ENCODE measurements at places on chromosomes 5 and 9. TPM values are rescaled to one million over a fixed set of nuclear protein-coding genes. Genes with fewer than 3 reads are reported as not detected.

DNA sequence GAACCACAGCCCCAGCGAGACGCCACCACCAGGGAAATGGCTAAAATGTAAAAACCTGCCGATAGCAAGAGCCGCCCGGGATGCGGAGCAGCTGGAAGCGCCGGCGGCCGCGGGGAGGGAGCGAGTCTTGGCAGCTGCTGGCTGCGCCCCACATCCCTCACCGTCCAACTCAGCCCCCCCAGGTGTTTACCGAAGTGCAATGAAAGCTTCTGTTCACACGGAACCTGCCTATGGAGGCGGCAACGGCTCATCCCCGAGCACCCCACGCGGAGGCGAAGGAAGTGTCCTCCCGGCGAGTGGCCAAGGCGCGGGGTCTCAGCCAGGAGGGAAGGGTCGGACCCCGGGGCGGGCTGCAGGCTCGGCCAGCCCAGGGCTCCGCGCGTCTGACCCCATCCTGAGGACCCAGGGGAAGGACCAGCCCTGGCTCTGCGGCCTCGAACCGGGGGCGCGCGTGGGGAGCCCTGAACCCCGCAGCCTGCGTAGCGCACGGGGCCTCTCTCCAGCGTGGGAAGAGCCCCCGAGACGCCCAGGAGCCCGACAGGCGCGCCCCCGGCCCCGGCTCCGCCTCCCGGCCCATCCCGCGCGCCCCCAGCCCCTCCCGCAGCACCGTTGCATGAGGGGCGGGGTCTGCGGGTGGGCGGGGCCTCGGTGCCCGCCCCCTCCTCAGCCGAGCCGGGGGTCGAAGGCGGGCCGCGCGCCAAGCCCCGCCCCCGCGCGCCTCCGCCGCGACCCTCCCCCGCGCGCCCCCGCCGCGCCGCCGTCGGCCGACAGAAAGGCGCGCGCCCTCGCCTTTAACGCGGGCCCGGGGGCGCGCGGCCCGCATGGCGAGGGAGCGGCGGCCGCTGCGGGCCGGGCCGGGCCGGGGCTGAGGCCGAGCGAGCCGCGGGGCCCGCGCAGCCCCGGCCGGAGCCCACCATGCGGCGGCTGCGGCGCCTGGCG lies at the start of gene DIPK1B:
DIPK1B (plus strand) TSS at position 822 of the 939 bp plus-strand sequence; CDS start at position 916, 94 bp downstream.
- peaks cover 6% of the 10 kb centered on the region for H3K4me1 ChIP-seq
- H3K4me3 ChIP-seq: peak within 1 kb of the TSS; percentile 47
- no peak for DNase-seq
- H3K27ac ChIP-seq: no peak within 1 kb of the TSS
- H3K36me3 ChIP-seq: no peaks in the 10 kb centered on the region

GRCh38 chr5:153972240-153972639 lies 66.5 kb downstream of the FAM114A2 start:
- H3K36me3 ChIP-seq: no peaks in the 10 kb centered on the region
- H3K4me3 ChIP-seq: no peak overlapping the region
- no peaks in the 10 kb centered on the region for H3K4me1 ChIP-seq
- H3K27ac ChIP-seq: no peak overlapping the region

DNA sequence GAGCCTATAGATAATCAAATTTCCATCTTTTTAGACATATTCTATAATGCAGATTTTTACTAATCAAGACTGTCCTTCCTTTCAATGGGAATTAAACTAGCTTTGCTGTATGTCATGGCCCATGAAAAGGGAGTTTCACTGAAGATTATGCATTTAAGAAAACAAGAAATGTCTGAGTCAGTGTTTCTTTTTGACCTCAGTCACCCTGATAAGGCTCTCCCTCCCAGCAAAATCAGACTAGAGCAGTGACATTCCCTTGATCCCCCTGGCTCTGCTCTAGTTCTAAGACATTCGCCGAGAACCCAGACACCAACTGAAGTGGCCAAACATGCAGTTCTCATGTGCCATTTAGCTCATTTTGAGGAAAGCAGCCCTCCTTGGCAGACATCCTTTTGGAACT lies 442.0 kb downstream of the ACTL7B start:
- H3K4me3 ChIP-seq: no peak overlapping the region
- H3K36me3 ChIP-seq: no peaks in the 10 kb centered on the region
- DNase-seq: no peak

DNA sequence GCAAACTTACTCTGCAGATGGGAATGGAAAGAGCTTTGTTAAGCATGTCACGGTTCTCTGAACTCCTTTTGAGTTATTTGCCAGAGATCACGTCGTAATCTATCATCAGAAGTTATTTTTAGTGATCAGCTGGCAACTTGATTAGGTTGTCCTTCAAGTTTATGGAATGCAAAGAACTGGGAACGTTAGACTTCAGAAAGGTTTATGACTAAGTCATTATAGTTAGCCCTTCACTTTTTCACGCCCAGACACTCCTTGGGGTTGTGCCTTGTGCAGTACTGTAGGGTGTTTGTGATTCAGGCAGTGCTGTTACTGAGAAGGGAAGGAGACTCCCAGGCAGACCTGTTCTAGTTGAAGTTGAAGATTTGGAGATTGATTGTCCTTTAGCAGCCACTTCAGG lies 26.8 kb upstream of the PHF2 start:
- peaks cover 11% of the 10 kb centered on the region for H3K36me3 ChIP-seq
- no peak for DNase-seq
- no peak overlapping the region for H3K4me3 ChIP-seq
- H3K4me1 ChIP-seq: no peaks in the 10 kb centered on the region

- H3K27me3 ChIP-seq: no peaks in the 10 kb centered on the region
- no peak for DNase-seq
- H3K27ac ChIP-seq: peak overlapping the region; percentile 94
- peaks cover 70% of the 10 kb centered on the region for H3K4me1 ChIP-seq
- H3K4me3 ChIP-seq: peak overlapping the region; percentile 21
Measured at GRCh38 chr5:1096838-1097237, 15.0 kb downstream of the SLC12A7 start.

DNA sequence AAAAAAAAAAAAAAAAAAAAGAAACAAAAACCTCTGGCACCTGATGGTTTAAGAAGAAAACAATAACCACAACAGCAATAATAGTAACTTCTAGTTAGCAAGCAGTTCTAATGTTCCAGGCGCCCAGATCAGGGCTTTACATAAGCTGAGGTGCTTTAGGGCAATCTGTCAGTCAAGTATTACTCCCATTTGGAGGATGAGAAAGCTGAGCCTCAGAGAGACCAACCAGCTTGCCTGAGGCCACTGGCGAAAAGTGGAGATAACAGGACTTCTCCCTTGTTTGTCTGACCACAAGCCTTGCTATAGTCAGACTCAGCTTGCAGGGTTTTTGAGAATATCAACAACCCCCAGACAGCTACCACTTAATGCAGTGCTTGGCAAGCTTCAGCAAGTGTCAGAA lies 83.5 kb upstream of the BOD1 start:
- no peaks in the 10 kb centered on the region for H3K36me3 ChIP-seq
- H3K4me1 ChIP-seq: no peaks in the 10 kb centered on the region
- H3K27me3 ChIP-seq: no peaks in the 10 kb centered on the region
- DNase-seq: no peak
- H3K4me3 ChIP-seq: no peak overlapping the region

GRCh38 chr9:107108342-107109130 lies 174.5 kb upstream of the RAD23B start:
- H3K4me1 ChIP-seq: no peaks in the 10 kb centered on the region
- H3K27me3 ChIP-seq: no peaks in the 10 kb centered on the region
- H3K4me3 ChIP-seq: no peak overlapping the region

DNA sequence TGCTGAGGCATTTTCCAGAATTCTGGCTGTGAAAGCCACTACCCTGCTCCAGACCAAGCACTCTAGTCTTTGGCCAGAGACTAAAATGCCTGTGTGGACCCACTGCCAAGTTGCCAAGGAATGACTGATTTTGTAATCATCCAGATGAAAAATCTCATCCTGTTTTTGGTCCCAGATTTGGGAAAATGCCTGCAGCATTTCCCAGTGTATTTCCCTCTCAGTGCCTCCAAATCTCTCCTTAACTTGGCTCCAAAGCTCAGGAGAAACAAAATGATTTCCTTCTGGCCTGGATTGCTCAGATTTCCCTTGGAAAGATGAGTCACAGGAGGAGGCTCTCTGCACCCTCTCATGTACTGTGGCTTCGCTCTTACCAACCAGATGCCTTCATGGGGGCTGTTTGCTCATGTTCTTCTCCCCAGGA lies 335.2 kb upstream of the TARS1 start:
- no peak for DNase-seq
- no peak overlapping the region for H3K4me3 ChIP-seq
- H3K27me3 ChIP-seq: no peaks in the 10 kb centered on the region
- H3K27ac ChIP-seq: no peak overlapping the region

- no peak for DNase-seq
- no peaks in the 10 kb centered on the region for H3K4me1 ChIP-seq
- no peak overlapping the region for H3K27ac ChIP-seq
- no peaks in the 10 kb centered on the region for H3K27me3 ChIP-seq
- no peak overlapping the region for H3K4me3 ChIP-seq
Measured at GRCh38 chr5:146761811-146762210, 116.7 kb downstream of the PPP2R2B start.

The FGF10 gene
- not detected for total RNA-seq

DNA sequence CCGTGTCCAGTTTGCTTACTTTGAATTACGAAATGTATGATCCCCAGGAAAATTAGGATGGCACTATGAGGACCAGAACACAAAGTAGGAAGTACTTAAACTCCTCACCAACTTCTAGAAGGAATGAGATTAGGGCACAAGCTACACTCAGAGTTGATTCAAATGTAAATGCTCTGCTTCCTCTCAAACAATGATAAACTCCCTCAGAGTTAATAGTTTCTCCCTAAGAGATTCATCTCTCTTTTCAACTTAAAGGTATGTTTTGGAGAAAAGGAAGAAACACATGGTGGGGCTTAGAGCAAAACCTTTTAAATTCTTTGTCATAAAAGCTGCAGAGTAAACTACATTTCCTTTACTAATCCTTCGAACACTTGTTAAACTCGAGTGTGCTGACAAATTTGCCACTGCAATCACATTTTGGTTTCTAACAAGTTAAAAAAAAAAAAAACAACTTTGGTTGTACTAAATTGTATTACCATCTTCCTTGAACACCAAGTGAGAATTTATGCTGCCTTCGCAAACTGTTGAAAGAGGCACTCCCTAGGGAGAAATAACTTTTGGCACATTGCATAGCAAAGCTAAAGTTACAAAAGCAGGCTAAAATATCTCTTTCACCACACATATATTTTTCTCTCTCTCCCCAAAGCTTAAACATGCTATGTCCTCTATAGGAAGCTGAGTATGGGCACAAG lies 66.6 kb downstream of the DENND1A start:
- no peaks in the 10 kb centered on the region for H3K4me1 ChIP-seq
- no peaks in the 10 kb centered on the region for H3K36me3 ChIP-seq
- no peak for DNase-seq
- H3K27ac ChIP-seq: no peak overlapping the region

GRCh38 chr5:2003206-2003605 lies 120.5 kb upstream of the IRX4 start:
- H3K4me1 ChIP-seq: no peaks in the 10 kb centered on the region
- H3K4me3 ChIP-seq: no peak overlapping the region
- H3K27me3 ChIP-seq: peaks cover 18% of the 10 kb centered on the region
- H3K36me3 ChIP-seq: no peaks in the 10 kb centered on the region

The GPX3 gene
- total RNA-seq: 8.5 TPM

- H3K4me1 ChIP-seq: no peaks in the 10 kb centered on the region
- no peak for DNase-seq
- H3K36me3 ChIP-seq: no peaks in the 10 kb centered on the region
- H3K4me3 ChIP-seq: no peak overlapping the region
- H3K27ac ChIP-seq: no peak overlapping the region
- no peaks in the 10 kb centered on the region for H3K27me3 ChIP-seq
Measured at GRCh38 chr9:119366909-119367682, 2.1 kb downstream of the BRINP1 start.

- H3K4me3 ChIP-seq: no peak overlapping the region
- DNase-seq: no peak
- no peaks in the 10 kb centered on the region for H3K36me3 ChIP-seq
- H3K27ac ChIP-seq: no peak overlapping the region
- H3K27me3 ChIP-seq: no peaks in the 10 kb centered on the region
- H3K4me1 ChIP-seq: no peaks in the 10 kb centered on the region
Measured at GRCh38 chr9:136303066-136303824, 649 bp downstream of the CCDC187 start.

- no peaks in the 10 kb centered on the region for H3K36me3 ChIP-seq
- no peaks in the 10 kb centered on the region for H3K4me1 ChIP-seq
- H3K4me3 ChIP-seq: no peak overlapping the region
- peaks cover 27% of the 10 kb centered on the region for H3K27me3 ChIP-seq
- H3K27ac ChIP-seq: no peak overlapping the region
- no peak for DNase-seq
Measured at GRCh38 chr9:34793428-34793827, 83.5 kb upstream of the CCL21 start.

The PLPP1 gene
- total RNA-seq: 35.7 TPM

The ADAMTS2 gene
- 0.13 TPM for total RNA-seq

The CDO1 gene
- not detected for total RNA-seq

The FOXD4L6 gene
- total RNA-seq: not detected

DNA sequence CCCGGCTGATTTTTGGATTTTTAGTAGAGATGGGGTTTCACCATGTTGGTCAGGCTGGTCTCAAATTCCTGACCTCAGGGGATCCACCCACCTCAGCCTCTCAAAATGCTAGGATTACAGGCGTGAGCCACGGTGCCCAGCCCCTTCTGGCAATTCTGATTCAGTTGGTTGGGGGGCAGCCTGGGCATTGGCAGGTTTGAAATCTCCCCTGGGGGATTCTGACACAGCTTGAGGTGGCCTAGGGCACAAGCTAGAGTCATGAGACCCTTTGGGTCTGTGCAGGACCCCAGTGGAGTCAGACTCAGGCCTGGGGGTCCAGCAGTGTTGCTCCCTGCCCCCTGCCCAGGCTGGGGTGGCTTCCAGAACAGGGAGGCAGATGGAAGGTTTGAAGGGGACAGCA lies 239.8 kb downstream of the PBX3 start:
- no peak overlapping the region for H3K27ac ChIP-seq
- no peaks in the 10 kb centered on the region for H3K4me1 ChIP-seq
- DNase-seq: no peak
- H3K27me3 ChIP-seq: no peaks in the 10 kb centered on the region
- H3K4me3 ChIP-seq: no peak overlapping the region

DNA sequence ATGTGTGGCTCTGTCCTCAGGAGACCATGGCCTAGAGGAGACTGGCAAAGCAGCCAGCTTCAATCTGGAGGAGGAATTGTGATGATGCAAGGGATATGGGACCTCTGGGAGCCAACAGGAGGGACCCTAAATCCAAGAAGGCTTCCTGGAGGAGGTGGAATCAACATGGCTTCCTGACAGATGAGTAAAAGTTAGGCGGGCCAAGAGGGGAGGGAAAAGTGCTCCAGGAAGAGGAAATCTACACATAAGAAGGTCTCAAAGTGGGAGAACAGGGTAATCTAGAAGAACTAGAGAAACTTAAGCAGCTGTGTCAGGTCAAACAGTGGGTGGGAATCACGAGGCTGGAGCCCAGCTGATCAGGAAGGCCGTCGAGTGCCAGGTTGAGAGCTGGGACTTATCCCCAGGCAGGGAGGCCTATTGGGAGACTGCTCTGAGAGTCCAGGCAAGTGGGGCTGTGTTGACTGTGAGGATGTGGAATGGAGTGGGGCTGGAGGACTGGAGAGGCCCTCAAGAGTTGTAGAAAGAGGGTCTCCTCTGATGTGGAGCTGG lies 119.1 kb downstream of the C9orf50 start:
- peak overlapping the region; percentile 67 for H3K27ac ChIP-seq
- H3K36me3 ChIP-seq: no peaks in the 10 kb centered on the region
- no peak for DNase-seq
- no peaks in the 10 kb centered on the region for H3K27me3 ChIP-seq
- peaks cover 48% of the 10 kb centered on the region for H3K4me1 ChIP-seq

GRCh38 chr5:37929791-37930190 lies 90.0 kb upstream of the GDNF start:
- H3K36me3 ChIP-seq: no peaks in the 10 kb centered on the region
- no peak overlapping the region for H3K4me3 ChIP-seq
- peaks cover 11% of the 10 kb centered on the region for H3K27me3 ChIP-seq
- DNase-seq: no peak
- no peak overlapping the region for H3K27ac ChIP-seq

The SLC27A6 gene
- total RNA-seq: not detected

The PCDHGA2 gene
- 0.05 TPM for total RNA-seq

- H3K4me1 ChIP-seq: no peaks in the 10 kb centered on the region
- no peak for DNase-seq
- no peaks in the 10 kb centered on the region for H3K27me3 ChIP-seq
Measured at GRCh38 chr5:157532022-157532421, 43.6 kb downstream of the ADAM19 start.

All from Panc1 (cell line).